ENCODE measurements at places on chromosomes 3 and 15.

DNA sequence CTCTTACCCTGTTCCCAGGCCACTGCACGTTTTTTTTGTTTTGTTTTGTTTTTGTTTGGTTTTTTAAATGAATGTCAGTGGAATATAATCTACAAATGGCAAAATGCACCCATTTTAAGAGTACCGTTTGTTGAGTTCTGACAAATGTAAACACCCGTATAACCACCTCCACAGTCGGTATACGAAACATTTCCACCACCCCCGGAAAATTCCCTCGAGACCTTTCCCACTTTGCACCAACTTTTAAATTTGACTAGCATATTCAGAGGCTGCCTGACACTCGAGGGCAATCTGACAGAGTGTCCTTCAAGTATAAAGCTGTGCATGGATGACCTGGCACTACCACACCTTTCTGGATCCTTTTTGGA lies 613 bp upstream of the ARHGEF3 start:
- no peak for DNase-seq

GRCh38 chr3:61979638-61980037 lies 393.7 kb downstream of the FEZF2 start:
- no peak for DNase-seq

DNA sequence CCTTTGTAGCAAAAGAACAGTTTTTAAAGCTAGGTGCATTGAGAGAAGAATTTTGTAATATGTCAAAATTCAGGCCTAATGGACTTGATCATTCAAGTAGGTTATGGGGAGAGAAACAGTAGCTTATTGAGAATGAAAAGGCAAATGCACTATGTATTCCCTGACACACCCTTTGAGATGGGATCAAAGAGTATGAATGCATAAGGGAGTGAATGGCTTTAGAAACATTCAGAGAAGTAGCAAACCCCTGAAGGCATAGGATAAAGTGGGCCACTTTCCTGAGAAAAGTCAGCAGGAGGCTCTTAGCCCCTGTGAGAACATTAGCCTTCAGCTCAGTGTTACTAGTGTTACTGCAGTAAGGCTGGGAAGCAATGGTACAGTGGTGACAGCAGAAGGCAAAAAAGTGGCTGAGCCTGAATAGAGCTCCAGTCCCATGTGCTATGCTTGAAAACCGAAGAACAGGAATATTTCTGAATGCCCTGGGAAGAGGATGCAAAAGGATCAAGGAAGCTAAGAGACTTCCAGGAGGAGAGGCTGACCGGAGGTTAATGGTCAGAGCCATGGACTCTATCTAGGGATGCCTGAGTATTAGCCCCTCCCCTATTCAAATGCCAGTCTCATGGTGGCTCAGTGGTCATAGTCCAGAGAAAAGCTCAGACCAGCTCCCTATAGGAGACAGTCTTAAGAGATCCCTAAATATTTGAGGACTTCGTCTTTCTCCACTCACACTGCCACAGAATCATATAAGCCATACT lies 218.2 kb upstream of the SGO1 start:
- DNase-seq: no peak

- DNase-seq: no peak
Observed at GRCh38 chr3:161550491-161551195, 54.0 kb downstream of the OTOL1 start.

GRCh38 chr3:45958321-45958791 lies 15.1 kb downstream of the CXCR6 start:
- DNase-seq: no peak

- no peak for DNase-seq
Observed at GRCh38 chr3:52857864-52858263, 23.0 kb upstream of the MUSTN1 start.

DNA sequence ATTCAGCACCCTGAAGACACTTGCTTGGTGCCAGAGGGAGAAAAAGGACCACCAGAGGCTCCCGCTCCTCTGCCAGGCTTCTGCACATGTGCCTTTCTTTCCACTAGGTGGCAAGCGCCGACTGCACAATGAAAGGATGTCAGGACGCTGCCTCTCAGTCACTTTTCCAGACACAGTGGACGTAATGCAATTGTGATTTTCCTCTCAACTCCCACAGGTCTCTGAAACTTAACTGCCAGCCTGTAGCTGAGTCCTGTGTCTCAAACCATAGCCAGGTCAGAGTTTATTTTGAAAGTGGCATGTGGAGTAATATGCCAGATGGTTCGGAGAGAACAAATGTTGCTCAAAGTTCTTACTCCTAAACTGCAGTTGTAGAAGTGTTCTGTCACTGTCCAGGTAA lies 162.9 kb downstream of the ITPR1 start:
- DNase-seq: no peak

DNA sequence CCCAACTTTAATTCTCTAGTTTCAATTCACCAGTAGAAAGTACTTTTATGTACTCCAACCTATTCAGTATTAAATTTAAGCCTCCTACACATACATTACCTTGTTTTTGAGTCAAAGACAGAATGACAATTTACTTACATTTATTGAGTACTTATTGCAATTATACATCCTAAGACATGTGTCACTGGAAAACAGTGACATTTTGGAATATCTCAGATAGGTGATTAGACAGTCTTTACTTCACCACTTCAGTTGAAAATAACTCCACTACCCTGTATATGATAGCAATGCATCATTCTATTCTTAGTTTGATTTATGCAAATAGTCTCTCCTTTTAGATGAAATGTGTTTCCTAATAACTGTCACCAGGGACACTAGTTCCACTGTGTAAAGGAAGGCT lies 461.5 kb downstream of the TUSC7 start:
- DNase-seq: no peak

DNA sequence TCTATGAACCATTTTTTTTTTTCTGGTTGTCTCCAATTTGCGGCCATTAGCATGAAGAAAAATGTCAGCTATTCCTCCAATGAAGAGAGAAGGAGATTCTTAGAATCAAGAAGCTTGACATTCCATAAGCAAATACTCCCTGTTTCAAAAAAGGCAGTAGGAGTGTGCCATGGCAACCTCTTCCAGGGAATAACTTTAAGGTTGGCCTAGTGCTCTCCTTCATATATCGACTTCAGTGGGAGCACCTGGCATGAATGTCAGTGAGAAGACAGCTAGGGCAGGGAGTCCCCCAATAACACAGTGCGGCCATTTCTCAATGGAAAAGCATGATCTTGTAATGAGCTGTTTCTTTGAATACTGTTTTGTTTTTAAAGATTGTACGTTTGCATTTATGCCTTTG lies 493.0 kb upstream of the ATP11B start:
- DNase-seq: no peak

GRCh38 chr3:52090933-52091468 lies 34.6 kb upstream of the DUSP7 start:
- no peak for DNase-seq

DNA sequence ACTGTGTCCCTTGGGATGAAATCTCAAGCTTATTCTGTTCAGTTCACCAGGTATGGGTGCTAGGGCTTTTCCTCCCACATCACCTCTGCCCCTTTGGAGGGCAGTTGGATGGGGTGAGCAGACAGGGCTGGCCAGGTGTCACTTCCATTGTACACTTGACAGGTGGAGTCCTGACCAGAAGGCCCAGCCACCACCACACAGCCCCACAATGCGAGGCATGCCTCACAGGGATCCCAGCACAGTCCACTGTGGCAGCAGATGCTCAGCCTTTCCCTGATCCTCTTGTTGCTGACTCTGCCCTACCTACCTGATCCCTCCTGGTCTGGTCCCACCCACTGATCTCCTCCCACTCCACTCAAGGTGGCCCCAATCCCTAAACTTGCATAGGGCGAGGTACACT lies 88.2 kb downstream of the ANP32A start:
- no peak for DNase-seq

DNA sequence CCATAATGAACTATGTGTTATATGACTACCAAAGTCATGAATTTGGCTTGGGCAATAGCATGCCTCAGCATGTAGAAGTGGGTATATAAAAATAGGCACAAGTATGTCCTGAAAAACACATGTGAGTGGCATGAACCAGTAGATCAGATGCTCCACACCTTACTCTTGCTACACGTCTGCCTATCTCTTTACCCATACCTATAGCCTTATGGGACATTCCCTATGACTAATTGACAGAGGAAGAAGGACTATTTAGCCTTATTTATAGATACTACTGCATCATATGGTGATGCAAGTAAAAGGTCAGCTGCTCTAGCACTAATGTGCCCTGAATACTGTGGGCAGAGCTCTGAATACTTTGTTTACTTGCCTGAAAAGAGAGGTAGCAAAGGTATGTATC lies 81.0 kb upstream of the ZPLD1 start:
- no peak for DNase-seq

DNA sequence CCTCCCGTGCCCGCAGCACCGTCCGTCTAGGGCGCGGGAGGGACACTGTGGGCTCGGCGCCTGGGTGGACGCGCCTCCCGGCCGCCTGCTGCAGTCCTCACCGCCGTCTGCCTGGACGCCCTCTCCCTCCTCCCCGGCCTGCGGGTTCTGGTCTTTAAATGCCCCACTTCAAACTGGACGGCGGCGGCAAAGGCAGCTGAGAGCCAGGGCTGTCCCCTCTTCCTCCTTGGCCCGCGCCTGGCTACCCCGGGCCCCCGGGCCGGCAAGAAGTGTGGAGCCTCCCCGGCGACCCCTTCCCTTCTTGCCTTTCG lies 426 bp downstream of the CBLB start:
- DNase-seq: no peak

GRCh38 chr15:34838282-34838681 lies 42.9 kb upstream of the ACTC1 start:
- no peak for DNase-seq

- no peak for DNase-seq
Observed at GRCh38 chr3:29644261-29644660, 363.4 kb downstream of the RBMS3 start.

GRCh38 chr3:62003835-62004234 lies 369.5 kb downstream of the FEZF2 start:
- no peak for DNase-seq

- DNase-seq: no peak
Observed at GRCh38 chr3:197912741-197913476, 37.1 kb upstream of the RPL35A start.

DNA sequence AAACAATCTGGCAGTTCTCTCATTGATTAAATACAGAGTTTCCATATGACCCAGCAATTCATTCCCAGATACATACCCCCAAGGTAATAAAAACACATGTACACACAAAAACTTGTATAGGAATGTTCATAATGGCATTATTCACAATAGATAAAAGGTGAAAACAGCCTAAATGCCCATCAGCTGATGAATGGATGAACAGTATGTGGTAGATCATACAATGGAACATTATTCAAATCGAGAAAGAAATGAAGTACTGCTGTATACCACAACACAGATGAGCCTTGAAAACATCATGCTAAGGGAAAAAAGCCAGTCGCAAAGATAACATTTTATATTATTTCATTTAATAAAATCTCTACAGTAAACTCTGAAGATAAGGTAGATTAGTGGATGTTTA lies 71.2 kb downstream of the SLTM start:
- DNase-seq: no peak

- DNase-seq: no peak
Observed at GRCh38 chr3:152276681-152277080, 8.0 kb downstream of the MBNL1 start.

DNA sequence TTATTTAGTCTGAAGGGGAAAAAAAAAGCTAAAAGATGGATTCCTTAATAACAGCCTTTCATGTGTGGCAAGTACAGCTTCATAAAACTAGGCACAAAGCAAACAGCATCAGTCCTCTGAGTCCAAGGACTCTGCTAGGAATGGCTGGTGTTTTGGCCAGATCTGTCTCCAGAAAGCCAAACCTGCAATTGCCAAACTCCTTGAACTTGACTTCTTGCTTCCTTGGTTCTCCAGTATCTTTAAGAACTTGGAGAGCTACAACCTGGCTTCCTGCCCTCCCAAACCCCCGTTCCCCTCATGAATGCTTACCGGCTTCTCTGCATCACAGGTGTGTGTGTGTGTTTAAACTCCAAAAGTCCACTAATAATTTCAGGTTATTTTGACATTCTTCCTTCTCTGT lies 1.6 kb upstream of the PLOD2 start:
- no peak for DNase-seq

- no peak for DNase-seq
Observed at GRCh38 chr15:50049871-50050270, 69.2 kb downstream of the ATP8B4 start.

DNA sequence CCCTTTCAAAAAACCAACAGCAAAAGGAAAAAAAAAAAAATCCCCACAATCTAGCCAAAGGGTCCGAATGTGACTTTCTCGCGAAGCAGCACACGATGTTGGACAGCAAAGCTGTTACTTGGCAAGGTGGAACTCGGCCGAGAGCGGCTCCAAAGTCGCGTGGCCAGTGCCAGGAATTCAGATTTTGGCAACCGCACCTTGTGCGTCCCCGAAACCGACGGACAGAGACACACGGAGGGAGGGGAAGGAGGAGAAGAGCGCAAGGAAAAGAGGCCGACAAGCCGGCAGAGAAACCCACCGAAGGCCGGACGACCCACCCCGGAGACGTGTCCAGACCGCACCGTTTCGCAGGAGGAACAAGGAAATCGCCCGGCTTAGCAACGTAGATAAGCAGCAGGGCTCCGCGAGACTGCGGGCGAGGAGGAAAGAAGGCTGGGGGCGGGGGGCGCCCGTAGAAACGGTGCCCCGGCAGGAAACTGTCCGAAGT lies 517.3 kb downstream of the MECOM start:
- DNase-seq: no peak

- DNase-seq: no peak
Observed at GRCh38 chr15:78069462-78070029, 8.0 kb downstream of the TBC1D2B start.

DNA sequence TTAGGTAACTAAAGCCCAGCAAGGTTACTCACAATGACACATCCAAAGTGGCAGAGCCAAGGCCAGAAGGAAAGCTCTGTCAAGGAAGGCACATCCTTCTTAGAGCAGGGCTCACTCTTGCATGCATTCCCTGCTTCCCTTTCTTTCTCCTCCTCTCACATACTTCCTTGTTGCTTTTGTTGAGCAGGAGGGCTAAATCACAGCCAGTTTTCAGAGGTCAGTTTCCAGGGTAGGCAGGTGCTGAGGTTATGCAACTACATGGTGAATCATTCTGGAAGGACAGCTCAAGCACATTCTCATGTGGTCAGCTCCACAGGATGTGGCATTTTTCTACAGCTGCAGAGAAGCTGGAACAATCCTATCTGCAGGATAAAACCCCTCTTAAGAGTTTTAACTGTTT lies 275.6 kb downstream of the ZNF621 start:
- DNase-seq: no peak

DNA sequence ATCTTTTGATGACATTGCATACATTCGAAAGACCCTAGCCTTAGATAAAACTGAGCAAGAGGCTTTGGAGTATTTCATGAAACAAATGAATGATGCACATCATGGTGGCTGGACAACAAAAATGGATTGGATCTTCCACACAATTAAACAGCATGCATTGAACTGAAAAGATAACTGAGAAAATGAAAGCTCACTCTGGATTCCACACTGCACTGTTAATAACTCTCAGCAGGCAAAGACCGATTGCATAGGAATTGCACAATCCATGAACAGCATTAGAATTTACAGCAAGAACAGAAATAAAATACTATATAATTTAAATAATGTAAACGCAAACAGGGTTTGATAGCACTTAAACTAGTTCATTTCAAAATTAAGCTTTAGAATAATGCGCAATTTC lies 16.7 kb downstream of the KCNMB3 start:
- DNase-seq: no peak

- no peak for DNase-seq
Observed at GRCh38 chr3:111194048-111194447, 122.4 kb downstream of the NECTIN3 start.
